NCI-H2227 treated with DMSO at 0.1 percent for 48 hours (cell line): ENCODE measurements at places on chromosomes 1 and 21.

GRCh38 chr1:7292714-7293419, 478.2 kb upstream of the VAMP3 start:
- no peak for DNase-seq

- DNase-seq, result no peak
Measured at GRCh38 chr21:15749861-15750159, 20.0 kb downstream of the USP25 start.

DNA sequence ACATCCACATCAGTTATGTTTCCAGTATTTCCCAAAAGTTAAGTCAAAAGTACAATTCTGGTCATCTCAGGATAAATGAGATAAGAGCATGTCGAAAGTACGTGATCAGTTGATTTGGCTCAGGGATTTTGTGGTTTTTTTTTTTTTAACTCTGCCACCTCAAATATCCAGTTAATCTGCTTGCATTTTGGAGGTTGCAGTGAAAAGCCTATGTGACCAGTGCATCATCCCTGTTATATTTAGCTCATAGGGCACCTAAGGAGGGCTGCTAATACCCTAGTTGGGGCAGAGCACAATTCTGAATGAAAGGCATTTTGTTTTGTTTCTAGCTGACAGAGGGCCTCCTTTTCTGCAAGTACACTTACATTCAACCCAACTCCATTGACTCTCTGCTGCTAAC, 31.7 kb upstream of the RGS16 start:
- DNase-seq, result no peak

GRCh38 chr21:38793926-38794713, 11.6 kb upstream of the ETS2 start:
- no peak for DNase-seq

DNA sequence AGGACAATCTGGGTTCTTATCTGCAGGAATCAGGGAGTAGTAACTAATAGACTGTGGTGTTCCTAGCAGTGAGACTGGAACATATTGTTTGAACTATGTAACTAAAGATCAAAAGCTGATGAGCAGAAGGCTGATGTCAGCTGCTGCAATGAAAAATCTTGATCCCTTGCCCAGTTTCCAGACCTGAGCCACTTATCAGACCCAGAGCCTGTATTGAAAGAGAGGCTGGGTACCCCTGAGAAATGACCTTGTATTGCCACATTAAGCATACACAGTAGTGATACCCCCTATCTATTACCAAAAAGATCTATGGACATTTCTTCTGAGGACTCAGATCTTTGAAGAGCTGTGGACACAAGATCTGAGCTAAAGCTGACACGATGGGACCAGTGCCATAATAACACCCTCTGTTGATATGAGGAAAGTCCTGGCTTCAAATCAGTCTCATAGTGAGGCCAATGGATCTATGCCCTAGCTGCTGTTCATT, 178.0 kb upstream of the GALNT2 start:
- DNase-seq, result no peak

GRCh38 chr1:197180252-197180878, 33.9 kb upstream of the ASPM start:
- DNase-seq, result peak; percentile 73

DNA sequence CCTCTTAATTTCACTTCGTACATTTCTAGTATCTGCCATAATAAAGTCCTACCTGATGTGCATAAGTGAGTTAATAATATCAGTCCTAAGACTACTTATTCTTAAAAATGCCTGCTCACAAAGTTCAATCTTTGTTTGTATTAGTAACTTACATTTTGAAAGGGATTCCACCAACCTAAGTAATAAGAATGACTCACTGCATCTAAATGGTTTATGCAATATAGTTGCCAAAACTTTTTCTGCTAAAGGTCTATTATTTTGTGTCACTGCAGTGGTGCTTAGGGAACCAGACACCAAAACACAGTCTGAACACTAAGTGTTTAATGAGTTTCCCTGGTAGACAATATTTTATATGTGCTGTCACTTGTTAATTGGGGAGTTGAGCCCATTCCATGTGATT, 1.8 kb downstream of the ZNF669 start:
- DNase-seq, result no peak

DNA sequence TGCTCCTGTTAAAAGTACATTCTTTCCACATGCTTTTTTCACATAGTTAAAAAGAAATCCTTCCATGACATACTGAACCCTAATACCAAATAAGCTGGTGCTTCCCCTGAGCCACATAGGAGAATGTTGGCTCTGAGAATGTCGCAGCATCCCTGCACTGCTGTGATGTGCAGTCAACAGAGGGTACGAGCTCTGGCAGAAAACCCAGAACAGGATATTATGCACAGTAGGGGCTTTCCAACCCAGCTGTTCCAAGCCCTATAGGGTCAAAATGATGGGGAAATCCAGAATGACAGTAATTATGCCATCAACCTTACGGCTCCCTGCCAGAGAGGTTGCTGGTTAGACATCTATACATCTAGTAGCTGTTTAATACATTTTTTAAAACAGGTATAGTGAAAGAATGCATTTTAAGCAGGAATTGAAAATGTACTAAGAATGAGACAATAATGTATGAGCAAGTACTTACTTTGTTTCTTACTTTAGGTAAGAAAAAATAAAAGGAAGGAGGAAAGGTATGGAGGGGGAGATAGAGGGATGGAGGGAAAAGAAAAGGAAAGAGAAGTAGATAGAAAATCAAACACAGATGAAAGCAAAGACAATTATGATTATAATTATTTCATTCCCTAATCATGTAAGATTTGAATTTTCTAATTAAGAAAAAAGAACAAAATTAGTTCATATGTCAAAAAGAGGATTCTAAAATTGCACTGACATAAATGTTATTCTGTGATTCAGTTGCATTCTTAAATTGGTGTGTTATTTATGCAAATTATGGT, 126.0 kb downstream of the NR5A2 start:
- DNase-seq, result peak; percentile 69

- peak; percentile 58 for DNase-seq
Measured at GRCh38 chr21:45138199-45139002, 64.0 kb downstream of the ADARB1 start.

GRCh38 chr1:19495799-19496526, 10.6 kb upstream of the CAPZB start:
- DNase-seq, result no peak

GRCh38 chr1:168217664-168218063, 8.1 kb upstream of the SFT2D2 start:
- DNase-seq, result no peak

GRCh38 chr21:33393348-33393747, 9.9 kb upstream of the IFNGR2 start:
- DNase-seq, result no peak

- no peak for DNase-seq
Measured at GRCh38 chr1:86858524-86859261, 55.2 kb downstream of the SELENOF start.

- DNase-seq, result no peak
Measured at GRCh38 chr1:110060034-110060661, 10.3 kb downstream of the ALX3 start.

DNA sequence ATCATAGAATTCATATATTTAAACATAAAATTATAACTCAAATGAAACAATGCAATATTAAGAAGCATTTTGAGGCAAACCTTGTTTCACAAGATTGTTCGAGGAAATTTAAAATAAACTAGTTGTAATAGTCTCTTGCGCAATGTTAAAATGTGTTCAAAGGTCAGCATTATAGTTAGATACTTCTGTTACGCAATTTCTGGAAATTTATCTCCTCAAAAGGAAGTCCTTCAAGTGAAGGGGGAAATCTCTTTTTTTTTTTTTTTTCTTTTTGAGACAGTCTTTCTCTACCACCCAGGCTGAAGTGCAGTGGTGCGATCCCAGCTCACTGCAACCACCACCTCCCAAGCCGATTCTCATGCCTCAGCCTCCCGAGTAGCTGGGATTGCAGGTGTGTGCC, 52.1 kb downstream of the FMO4 start:
- DNase-seq, result no peak

- no peak for DNase-seq
Measured at GRCh38 chr1:20998826-20999225, 177.9 kb downstream of the EIF4G3 start.

DNA sequence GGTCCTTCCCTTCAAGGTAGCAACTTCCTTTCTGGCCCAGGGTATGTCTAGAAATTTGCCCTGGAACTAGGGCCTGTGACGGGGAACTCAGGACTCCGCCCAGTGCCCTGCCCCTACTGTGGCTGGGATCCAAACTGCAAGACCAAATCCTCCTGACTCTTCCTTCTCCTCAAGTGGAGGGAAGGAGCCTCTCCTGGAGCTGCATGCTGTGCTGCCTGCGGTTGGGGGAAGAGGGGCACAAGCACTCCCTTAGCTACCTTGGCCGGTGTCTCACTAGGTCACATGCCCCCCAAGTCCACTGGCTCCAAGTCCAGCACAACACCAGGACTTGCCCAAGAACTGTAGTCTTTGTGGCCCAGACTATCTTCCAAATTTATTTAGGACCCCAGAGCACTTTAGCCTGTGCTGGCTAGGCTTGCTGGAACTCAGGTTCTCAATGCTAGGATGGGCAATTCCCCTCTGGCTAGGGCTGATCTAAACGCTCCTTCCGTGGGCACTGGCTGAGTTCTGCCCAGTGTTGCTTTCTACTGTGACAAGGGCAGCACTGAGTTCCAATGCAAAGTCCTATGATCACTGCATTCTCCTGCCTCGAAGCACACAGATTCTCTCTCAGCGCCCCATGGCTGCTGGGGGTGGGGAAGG, 12.2 kb downstream of the ADSS2 start:
- DNase-seq, result no peak

DNA sequence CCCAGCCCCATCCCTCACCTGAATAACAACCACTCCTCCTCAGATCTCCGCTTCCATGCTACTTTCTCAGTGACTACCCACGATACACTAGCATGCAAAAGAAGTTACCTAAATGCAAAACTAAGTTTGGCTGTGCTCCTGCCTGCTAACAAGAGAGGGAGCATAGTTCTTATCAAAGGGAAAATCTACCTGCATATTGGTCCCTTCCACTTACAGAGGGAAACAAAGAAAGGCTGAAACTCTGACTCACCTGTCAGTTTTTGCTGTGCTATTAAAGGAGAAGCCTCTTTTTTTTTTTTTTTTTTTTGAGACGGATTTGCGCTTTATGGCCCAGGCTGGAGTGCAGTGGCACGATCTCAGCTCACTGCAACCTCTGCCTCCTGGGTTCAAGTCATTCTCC, 43.8 kb upstream of the RAVER2 start:
- DNase-seq, result no peak

GRCh38 chr1:22470227-22470626, 18.6 kb downstream of the ZBTB40 start:
- no peak for DNase-seq

DNA sequence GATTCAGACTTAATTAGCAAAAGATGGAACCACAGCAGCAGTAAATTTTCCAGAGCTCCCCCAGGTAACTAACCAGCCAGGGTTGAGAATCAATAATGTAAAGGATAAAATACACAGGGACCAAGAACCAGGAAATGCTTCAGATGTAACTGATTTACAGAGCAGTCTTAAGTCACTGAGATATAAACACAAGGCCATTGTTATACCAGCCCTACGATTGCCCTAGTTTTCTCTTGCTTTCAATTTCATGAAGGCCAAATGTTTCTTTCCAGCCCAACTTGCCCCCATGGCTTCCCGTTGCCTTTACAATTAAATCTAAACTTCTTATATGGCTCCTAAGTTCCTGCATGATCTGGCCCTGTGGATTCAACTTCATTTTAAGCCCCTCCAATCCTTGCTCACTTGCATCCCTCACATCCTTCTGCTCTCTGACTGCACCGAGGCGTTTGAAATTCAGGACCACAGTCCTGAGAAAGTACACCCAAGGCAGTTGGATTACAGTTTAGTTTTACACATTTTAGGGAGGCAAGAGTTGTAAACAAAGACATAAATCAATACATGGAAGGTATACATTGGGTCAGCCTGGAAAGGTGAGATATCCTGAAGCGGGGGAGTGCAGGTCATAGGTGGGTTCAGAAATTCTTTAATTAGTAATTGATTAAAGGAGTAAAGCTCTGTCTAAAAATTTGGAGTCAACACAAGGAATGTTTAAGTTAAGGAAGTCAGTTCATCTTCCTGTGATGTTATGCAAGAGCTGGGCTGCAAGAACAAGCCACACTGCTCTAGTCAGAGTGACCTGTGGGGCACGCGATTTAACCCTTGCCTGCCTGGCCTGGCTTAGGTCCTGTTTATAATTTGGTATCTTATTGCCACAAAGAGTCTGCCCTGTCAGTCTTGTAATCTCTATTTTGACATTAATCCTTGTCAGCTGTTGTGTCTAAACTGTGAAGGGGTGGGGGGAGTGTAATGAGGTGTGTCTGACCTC, 69.9 kb upstream of the COG2 start:
- no peak for DNase-seq

DNA sequence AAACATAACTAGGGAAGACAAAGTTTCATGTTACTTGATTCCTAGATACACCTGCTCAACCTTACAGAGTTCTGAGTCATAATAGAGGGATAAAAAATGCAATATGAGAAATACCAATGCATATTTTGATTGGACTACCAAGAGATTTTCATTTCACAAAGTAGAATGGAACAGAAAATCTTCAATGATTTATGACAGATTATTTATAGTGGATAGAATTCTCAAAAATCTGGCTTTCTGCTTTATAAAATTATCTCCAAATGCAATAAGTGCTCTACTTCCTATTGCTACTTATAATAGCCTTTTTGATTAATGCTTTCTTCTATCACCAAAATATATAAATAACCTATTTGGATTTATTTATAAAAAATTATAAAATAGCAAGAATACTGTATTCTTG, 18.9 kb upstream of the ATP6V1G3 start:
- DNase-seq, result no peak

DNA sequence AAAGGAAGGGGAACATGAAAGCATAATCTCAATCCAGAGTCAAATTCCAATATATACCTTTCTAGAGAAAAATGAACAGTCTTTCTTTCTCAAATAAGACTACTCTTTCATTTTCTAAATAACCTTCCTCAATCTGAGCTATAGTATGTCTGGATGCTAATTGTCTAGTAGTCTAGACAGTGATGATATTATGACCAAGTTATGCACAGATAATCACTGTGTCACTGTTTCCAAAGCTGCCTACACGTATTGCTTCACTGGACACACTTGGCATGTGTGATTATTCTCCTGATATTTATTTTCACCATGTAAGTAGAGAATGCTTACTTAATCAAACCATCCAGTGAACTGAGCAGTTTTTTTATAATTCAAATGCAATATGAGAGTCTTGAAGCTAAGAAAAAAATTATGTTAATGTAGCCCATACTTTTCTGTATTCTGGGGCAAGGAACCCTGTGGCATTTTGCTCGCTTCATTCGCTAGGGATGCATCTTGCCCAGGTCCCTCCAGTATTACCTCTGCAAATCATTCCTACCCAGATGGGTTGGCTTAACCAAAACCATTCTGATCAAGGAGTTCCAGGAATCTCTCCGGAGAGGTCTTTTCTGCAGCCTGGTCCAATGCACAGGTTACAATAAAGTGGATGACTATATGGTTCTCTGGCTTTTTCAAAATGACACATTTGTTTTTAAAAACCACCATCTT, 303.1 kb upstream of the RUNX1 start:
- no peak for DNase-seq
